Activated T-cell treated with anti-CD3 and anti-CD28 coated beads, Interleukin-2, amount 50 U/mL, for 72 hours (primary cell): ENCODE measurements at places on chromosomes 5 and 9. TPM values are rescaled to one million over a fixed set of nuclear protein-coding genes. Genes with fewer than 3 reads are reported as not detected.

Gene TMEFF1
- 0.19 TPM for total RNA-seq

Gene TLE1
- 0.30 TPM for total RNA-seq

Gene NIM1K
- total RNA-seq: 3.4 TPM

Gene HACD4
- 3.3 TPM for total RNA-seq

Gene SLC6A18
- total RNA-seq: not detected

Gene PCDHB7
- total RNA-seq: not detected

Gene EIF4E1B
- not detected for total RNA-seq

Gene ZNF346
- total RNA-seq: 20.8 TPM

Gene LRRTM2
- total RNA-seq: 0.29 TPM

Gene HK3
- total RNA-seq: 0.81 TPM

Gene SLC6A3
- total RNA-seq: not detected

Gene HTR1A
- total RNA-seq: not detected

Gene CCDC192
- 0.25 TPM for total RNA-seq

Gene ZNF483
- 3.4 TPM for total RNA-seq

Gene PCDHA1
- not detected for total RNA-seq

Gene SLC35D2
- 14.0 TPM for total RNA-seq

Gene NEURL1B
- total RNA-seq: 0.63 TPM

Gene PLAC8L1
- 1.4 TPM for total RNA-seq

Gene OTULINL
- total RNA-seq: 18.8 TPM
